ENCODE measurements at places on chromosomes 12 and 14.
A peak's percentile ranks its signal among the peaks of the same experiment; 100 is the strongest.

GRCh38 chr14:74941676-74942097 lies 13.7 kb downstream of the PGF start:
- DNase-seq = peak; percentile 4

DNA sequence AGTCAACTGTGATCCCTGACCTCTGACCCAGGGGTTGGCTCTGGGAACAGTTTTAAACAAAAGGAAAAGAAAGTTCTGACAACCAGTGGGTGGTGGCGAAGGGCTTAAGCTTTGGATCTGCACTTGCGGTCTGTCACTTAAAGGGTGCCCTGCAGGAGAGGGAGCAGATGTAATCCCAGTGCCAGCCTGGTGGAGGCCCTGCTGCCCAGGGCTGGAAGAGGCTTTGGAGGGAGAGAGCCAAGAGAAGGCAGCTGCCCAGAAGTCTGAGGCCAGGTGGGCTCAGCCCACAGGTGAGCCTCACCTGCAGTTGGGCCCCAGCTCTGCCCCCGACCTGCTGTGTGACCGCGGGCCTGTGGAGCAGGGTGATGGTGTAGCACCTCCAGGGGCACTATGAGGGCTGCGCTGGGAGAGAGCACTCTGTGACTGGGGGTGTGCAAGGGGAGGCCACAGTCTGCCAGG lies 19.1 kb downstream of the SH2B3 start:
- no peak for DNase-seq

GRCh38 chr14:38253676-38254075 lies 2.2 kb downstream of the CLEC14A start:
- DNase-seq = no peak

DNA sequence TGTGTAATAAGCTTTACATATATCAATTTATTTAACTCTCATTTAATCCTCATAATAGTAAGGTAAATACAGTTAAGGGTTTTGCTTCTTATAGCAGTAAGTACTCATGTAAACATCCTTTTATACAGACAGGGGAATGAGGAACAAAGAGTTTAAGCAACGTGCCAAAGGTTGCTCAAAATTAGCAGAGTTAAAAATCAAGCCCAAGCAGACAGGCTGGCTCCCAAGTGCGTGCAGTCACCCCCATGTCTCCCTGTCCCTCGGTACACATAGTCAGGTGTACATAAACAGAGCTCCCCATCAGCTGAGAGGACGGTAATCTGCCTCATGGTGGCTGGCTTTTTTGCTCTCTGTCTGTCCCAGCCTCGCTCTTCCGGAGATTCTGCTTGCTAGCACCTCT lies 126.4 kb downstream of the DERA start:
- no peak for DNase-seq

GRCh38 chr12:124696693-124697476 lies 129.5 kb upstream of the NCOR2 start:
- peak; percentile 53 for DNase-seq

GRCh38 chr12:101591781-101592180 lies 3.0 kb upstream of the MYBPC1 start:
- no peak for DNase-seq

- DNase-seq = no peak
Measured at GRCh38 chr12:109630815-109631214, 57.2 kb downstream of the MVK start.

DNA sequence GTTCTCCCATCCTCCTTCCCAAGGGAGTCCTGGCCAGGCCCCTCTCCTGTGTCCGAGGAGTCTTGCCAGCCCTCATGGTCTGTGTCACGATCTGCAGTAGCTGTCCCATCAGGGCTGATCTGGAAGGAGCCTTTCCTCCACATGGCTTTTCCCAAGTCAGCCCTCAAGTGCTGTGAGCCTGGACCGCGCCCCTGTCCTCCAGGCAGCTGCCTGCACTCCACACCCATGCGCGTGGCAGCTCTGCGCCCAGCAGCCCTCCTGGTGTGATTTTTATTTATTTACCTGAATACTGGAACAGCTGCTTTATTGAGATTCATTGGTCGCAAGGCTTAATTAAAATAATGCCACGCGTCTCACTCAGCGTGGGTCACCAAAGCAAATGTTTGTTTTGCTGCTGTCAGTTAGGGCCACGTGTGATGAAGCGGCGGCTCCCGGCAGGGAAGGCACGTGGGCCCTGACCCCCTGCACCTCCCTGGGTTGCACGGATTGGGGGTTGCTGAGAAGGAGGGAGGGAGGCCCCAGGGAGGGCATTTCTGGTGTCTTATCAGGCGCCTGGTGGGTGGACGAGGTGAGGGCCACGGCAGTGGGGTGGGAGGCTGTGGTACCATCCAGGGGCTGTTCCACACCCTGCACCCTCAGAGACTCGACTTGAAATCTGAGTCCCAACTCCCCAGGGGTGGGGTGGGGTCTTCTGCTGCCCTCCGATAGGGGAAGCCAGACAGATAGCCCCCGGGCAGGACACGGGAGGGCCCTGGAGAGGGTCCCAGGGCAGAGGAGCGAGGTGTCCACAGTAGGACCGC lies 206.3 kb upstream of the C14orf180 start:
- DNase-seq = no peak

DNA sequence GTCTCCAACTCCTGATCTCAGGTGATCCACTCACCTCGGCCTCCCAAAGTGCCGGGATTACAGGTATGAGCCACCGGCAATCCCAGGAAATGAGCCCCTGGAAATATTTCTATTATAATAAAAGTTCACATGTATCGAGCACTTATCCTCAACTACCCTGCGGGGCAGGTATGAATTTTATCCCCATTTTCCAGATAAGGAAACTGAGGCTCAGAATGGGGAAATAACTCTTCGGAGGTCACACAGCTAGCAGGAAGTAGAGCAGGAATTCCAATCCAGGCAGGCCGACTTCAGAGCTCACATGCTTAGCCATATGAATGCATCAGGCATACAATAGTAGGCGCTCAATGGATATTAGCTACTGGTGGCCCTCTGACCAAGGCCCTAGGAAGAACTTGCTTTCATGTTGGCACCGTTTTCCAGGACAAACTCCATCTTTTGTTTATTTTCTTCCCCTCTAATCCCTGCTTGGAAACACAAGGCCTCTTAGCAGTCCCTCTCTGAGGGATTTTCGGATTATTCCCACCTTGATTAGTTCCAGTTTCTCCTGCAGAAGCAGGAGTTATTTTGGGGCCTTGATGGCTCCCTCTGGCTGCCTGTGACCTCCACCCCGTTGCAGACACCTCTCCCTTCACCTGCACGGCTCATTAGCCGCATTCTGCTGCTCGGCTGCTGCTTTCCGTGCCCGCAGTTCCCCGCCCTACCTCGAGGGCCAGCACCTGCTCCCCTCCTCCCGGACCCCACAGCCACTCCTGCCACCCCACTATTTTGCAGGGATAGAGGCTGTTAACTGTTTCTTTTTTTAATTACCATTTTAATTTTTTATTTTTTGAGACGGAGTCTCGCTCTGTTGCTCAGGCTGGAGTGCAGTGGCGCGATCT lies 18.7 kb upstream of the POP5 start:
- no peak for DNase-seq

- DNase-seq = no peak
Measured at GRCh38 chr12:120239776-120240494, 25.6 kb downstream of the PXN start.

DNA sequence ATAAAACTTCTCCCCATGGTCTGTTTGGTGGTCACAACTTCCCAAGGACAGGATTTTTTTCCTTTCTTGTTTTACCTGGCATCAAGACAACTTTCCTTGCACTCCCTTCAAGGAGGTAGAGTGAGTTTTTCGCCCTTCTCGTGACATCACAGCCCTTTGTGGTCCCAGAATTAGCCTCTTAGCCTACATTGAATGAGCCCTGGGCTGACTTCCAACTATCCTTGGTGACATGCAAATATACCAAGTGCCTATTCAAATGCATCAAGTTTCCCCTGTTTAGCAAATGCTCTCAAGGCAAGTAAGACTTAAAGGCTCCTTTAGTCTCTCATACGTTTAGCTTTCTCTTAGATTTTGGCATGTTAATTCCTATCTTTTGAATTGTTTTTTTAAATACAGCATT lies 36.6 kb downstream of the TC2N start:
- no peak for DNase-seq

GRCh38 chr12:101594700-101595099 lies at the start of gene MYBPC1:
MYBPC1 (plus strand) TSS chr12:101594971; CDS start chr12:101595071, 100 bp downstream.
- no peak for DNase-seq

DNA sequence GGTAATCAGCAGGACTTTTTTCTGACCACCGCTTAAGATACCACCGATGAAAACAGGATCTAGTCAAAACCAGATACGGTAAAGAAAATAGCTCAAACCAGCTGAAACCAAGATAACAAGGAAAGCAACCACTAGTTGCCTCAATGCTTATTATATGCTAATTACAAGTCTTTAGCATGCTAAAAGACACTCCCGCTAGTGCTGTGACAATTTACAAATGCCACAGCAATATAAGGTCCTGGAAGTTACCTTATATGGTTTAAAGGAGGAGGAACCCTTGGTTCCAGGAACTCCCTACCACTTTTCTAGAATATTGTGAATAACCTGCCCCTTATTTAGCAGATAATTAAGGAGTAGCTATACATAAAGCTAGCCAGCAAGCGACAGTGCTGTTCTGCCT lies 976.4 kb upstream of the SEL1L start:
- no peak for DNase-seq

DNA sequence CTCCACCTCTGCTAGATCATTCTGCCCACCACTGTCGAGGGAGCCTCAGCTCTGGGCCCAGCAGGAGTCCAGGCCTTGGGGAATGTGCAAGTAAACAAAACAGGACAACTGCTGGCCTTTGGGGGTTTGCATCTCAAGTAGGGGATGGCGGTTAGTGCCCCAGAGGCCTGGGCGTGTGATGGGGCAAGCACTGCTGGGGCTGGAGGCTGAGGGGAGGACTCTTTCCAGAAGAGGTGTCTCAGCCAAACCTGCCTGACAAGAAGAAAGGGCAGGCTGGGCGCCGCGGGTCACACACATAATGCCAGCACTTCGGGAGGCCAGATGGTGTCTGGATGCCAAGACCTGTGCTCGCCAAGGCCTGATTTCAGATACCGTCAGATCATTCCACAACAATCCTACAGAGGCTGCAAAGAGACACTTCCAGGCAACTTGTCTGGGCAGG lies 8.6 kb upstream of the ALDH2 start:
- DNase-seq = no peak

DNA sequence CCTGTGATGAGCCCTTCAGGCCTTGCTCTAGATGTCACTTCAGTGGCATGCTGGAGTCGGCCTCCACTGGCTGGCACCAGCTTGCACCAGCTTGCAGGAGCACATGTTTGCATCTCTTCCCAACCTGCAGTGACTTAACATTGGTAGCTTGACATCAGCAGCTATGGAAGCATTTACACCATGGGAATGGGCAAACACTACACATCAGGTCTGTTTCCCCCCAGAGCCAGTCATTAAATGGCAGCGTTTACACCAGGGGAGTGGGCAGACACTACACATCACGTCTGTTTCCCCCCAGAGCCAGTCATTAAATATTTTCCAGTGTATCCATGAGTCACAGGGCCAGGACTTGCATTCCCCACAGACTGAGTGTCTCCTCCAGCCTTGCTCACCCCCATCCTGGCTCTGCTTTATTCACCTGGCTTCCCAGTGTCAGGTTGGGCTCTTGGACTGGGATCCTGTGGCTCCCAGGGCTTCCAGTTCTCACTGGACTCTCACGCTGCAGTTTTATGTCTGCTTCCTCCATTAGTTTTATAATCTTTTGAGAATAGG lies 51.6 kb upstream of the VRK1 start:
- DNase-seq = no peak

DNA sequence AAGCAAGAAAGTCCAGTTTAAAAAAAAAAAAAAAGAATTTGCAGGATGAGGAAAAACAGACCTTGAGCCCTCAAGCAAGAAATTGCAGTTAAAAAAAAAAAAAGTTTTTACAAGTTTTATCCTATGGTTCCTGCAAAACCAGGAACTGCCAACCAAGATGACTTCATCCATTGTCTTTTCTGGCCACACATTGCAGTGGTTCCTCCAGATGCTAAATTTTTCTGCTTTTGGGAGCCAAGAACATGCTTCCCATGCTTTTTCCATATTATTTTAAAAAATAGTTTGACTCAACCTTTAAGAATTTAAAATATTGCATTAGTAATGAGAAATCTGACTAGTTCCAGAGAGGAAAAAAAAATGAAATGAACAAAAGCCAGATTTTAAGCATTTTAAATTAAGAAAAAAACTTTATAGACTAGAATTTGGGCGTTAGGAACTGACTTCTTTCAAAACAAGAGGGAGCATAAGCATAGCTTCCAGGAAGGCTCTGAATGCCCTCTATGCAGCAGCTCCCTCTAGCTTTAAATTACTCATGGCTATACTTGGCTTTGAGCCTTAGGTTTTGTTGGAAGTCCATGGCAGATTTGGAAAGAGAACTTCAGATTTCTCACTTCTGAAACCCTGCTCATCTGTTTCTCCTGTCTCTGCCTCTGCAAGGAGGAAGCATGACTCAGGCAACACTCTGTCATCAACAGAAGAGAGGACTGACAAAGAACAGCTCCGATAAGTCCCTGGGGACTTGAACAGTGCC lies 124.5 kb downstream of the GPR65 start:
- DNase-seq = no peak

GRCh38 chr12:50637870-50638481 lies 125.9 kb upstream of the ATF1 start:
- DNase-seq = peak; percentile 32

Data from NCI-H226 (cell line).